ENCODE measurements at places on chromosomes 5 and 9.
A peak's percentile ranks its signal among the peaks of the same experiment; 100 is the strongest.

GRCh38 chr9:108125625-108126024 is 636.1 kb upstream of the KLF4 start:
- DNase-seq, result no peak

GRCh38 chr9:137198051-137198901 is 2.3 kb downstream of the TPRN start:
- no peak for DNase-seq

GRCh38 chr5:29777373-29777772 is 1416.1 kb upstream of the CDH6 start:
- no peak for DNase-seq

DNA sequence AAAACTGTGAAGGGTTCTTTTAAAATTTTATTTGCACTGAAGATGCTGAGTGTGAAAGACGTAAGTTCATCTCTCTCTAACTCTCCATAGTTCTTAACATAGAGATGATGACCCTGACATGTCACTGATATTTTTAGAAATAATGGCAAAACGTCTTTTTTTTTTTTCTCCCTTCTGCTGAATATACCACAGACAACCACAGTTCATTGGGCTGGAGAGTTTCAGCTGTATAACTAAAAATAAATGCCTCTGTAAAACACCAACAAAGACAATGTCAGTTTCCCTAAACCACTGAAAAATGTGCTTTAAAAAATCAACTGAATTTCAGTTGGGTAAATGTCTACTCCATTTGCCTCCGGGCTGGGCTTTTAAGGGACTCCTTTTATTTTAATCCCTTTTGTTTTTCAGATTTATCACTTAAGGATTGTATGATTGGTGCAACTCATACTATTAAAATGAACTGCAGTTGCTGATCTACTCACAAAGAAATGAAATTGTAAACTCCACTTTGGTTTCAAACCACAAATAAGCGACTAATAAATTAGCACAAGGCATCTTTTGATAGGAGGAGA is 830.9 kb upstream of the WWC1 start:
- no peak for DNase-seq

- no peak for DNase-seq
These were observed 17.9 kb downstream of the PRLR start for GRCh38 chr5:35212122-35212982.

GRCh38 chr5:145965804-145966203 is 29.4 kb downstream of the SH3RF2 start:
- DNase-seq, result no peak

DNA sequence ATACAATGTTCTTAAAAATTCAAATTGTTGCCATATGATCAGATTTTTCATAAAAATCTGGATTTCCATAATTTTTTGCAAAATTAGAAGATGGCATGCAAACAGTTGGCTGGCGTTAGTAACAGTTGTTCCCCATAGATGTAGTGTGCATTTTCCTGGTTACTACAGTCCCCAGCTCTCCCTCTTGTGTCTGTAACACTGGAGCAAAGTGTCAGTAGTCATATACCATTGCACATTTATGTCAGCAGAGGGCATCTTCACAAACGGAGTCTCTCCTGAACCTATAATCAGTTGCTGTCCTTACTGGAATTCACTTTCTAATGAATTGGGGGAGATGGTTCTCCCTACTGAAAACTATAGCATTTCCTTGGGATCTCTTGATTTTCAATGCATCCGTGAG is 44.7 kb upstream of the DMAC1 start:
- DNase-seq, result no peak

GRCh38 chr9:16728137-16728508 is 142.3 kb downstream of the BNC2 start:
- DNase-seq, result no peak

- DNase-seq, result no peak
These were observed 70.3 kb downstream of the PHF2 start for GRCh38 chr9:93646640-93647178.

- no peak for DNase-seq
These were observed 81.2 kb downstream of the CAMSAP1 start for GRCh38 chr9:135826188-135826545.

DNA sequence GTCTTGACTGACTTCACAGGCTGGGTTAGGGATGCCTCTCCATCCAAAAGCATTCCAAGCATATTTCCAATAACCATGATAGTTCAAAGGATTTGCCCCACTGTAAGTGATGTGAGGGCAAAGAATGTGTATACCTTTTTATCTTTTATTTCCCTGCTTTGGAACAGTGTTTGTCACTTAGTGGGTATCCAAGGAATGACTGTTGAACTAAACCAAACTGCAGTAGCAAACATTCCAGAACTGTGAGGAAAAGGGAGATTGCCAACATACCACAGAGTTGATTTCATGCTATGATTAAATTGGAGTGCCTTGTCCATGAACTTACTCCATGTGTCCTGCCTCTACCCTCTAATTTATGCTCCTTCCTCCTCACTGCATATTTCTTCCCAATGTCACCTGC is 400.0 kb downstream of the KIAA0825 start:
- no peak for DNase-seq

- no peak for DNase-seq
These were observed 503.0 kb upstream of the CD180 start for GRCh38 chr5:67699560-67699959.

DNA sequence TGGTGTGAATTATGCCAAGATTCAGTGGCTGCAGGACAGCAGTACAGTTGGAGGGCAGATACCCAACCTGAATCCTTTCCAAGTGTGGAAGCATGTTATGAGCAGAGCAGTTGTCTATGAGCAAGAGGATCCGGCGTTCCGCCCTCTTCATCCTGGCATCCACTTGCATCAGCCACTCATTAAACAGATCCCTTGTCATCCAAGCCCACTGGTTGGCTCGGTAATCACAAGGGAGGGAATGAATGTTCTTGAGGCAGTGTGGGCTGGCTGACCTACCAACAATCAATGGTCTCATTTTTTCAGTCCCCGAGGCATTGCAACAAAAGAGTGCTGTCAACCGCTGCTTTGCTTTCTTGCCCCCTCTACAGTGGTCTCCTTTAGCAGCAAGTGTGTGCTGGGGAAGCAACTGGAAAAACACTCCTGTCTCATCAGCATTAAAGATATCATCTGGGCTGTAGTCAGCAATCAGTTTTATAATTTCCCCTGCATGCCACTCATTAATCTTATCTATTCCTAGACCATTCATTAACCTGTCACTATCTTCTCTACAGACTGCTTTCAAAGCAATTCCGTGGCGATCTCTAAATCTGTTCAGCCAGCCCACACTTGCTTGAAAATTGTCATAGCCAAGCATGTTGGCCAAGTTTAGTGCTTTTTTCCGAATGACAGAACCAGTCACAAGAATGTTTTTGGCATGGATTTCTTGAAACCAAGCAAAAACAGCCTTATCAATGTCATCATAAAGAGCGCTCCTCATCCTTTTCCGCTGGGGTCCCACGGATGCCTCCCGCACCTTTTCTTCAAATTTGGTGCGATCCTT is 4.9 kb downstream of the TIGD6 start:
- DNase-seq, result no peak

DNA sequence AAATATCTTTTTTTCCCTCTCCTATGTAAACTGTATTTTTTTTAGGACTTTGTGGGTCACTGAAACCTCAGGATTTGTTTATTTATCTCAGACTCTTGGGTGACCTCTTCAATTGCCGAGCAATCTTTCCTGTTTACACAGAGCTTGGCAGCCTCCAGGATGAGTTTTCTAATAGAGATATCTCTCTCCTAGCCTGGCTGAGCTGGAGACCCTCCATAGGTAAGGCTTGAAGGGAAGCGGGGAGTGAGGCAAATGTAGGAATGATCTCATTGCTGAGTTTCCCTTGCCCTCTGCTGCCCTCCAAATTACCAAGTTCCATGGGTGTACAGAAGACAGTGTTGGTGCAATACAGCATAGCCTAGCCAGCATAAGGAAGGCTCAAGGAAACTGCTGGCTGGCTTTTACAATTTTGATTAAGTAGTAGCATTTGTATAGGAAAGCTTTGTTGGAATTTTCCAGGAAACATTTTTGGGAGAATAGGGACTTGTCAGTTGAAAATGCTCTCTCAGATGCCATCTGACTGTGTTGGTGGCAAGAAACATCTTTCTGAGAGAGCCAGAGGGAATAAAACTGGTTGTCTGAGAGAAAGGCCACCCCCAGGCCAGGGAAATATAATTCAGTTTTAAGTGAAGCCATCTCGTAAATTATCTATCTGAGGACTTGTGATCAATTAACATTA is 116.0 kb downstream of the NMUR2 start:
- no peak for DNase-seq

DNA sequence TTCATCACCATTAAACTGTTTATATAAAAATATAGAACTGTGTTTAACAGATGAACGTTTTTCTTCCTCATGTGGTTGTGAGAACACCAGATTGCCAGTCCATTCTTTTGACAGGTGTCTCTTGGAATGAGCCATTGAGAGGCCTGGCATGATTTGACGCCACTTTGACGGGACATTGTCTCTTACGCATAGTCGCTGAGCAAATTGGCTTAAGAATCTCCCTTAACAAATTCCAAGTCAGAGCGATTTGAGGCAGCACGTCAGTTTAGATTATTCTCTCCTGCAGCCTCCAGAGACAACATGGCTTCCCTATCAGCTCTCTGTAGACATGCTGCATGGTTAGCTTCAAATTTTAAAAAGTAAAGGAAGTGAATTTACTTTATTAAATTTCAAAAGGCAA is 510.7 kb upstream of the ACO1 start:
- DNase-seq, result no peak

GRCh38 chr9:17938035-17938655 is 359.3 kb downstream of the SH3GL2 start:
- no peak for DNase-seq

DNA sequence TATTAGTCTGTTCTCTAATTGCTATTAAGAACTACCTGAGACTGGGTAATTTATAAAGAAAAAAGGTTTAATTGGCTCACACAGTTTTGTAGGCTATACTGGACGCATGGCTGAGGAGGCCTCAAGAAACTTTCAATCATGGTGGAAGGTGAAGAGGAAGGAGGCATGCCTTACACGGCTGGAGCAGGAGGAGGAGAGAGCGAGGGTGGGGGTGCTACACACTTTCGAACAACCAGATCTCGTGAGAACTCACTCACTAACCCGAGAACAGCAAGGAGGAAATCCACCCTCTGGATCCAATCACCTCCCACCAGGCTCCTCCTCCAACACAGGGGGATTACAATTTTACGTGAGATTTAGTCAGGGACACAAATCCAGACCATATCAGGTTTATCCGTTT is 90.0 kb downstream of the RMI1 start:
- no peak for DNase-seq

DNA sequence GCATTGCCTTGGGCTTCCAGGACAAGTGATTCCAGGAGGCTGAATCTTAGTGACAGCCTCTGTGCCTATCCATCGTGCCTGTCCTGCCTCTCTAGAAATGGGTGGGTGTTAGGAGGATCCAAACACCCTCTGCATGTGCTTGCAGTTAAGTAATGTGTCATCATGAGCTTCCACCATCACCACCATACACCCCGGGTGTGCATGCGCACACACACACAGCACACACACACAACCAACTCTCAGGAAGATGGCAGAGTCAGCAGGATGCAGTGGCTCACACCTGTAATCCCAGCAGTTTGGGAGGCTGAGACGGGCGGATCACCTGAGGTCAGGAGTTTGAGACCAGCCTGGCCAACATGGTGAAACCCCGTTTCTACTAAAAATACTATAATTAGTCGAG is 22.8 kb upstream of the CERCAM start:
- no peak for DNase-seq

DNA sequence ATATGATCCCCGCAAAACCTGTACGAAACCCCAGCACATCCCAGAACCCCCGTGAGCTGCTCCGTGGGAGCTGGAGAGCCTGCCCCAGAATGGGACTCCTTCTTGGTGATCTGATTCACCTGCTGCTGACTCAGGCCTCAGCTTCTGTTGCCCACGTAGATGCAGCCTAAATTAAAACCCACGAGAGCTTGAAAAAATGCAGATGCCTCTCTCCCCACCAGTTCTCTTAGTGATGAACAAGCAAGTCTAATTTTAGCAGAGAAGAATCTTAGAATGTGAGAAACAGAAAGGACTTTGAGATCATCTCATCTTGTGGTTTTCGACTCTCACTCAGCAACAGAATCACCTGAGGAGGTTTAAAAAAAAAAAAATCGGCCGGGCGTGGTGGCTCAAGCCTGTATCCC is 57.6 kb downstream of the TMOD1 start:
- DNase-seq, result no peak

GRCh38 chr5:56482363-56482762 is 249.2 kb upstream of the ANKRD55 start:
- DNase-seq, result no peak

- DNase-seq, result peak; percentile 41
These were observed at the start of gene NFIL3 for GRCh38 chr9:91423785-91424402. TSS of gene NFIL3 (minus strand) at chr9:91423832. CDS start at chr9:91410734, 13,098 bp downstream.

- no peak for DNase-seq
These were observed 43.0 kb upstream of the COL15A1 start for GRCh38 chr9:98900725-98901124.

DNA sequence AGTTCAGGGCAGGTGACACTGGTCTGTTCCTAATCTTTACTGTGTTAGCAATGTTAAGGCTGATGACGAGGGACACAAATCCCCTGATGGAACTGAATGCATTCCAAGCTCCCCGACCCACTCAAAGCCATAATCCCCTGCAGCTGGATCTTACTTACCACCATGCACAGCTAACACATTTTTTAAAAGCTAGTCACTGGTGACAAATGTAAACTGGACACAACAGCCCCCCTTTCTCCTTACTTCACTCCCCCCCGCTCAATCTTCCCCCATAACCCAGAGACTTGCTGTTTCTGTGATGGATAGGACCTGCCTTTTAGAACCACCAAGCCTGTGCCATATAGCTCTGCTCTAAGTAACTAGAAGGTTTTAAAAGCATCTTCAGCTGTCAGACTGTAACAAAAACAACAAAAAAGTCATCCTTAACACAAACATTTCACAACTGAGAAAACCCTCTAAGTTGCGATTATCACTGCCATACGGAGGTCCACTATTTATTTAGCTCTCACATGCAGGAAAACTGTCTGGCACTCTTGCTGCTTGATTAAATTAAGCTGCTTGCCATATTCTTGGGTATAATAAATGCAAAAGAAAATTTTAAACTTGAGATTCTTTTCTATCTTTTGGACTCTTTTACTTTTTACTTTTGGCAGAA is 44.4 kb downstream of the BNC2 start:
- no peak for DNase-seq

DNA sequence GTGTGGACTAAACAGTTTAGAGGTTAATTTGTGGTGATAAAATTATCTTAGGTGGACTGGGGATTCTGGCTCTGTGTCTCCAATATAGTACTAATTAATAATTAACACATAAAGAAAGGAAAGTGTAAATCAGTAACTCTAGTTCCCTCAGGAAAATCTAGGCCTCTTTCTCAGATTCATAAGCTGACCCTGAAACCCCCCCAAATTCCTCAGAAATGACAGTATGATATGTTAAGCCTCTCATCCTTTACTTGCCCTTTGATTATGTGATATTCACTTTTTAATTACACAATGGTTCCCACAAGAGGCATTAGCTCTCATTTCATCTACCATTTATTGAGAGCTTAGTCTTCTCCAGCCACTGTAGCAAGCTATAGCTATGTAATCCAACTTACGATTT is 636.2 kb upstream of the SEMA6A start:
- DNase-seq, result no peak

GRCh38 chr9:19551124-19551929 is 142.5 kb downstream of the ACER2 start:
- DNase-seq, result no peak
